RPMI8226 (cell line): ENCODE measurements at places on chromosomes 7 and 10.
A peak's percentile ranks its signal among the peaks of the same experiment; 100 is the strongest.

GRCh38 chr7:3033581-3033980 is 10.1 kb downstream of the CARD11 start:
- DNase-seq = peak; percentile 77

GRCh38 chr10:66714741-66715140 is 211.1 kb upstream of the LRRTM3 start:
- DNase-seq = no peak

GRCh38 chr7:2355705-2356008 is 1.0 kb downstream of the EIF3B start:
- DNase-seq = no peak

- DNase-seq = no peak
These were observed 116.5 kb upstream of the TNS3 start for GRCh38 chr7:47698386-47698785.

- no peak for DNase-seq
These were observed 14.6 kb downstream of the TMEM243 start for GRCh38 chr7:87204933-87205332.

DNA sequence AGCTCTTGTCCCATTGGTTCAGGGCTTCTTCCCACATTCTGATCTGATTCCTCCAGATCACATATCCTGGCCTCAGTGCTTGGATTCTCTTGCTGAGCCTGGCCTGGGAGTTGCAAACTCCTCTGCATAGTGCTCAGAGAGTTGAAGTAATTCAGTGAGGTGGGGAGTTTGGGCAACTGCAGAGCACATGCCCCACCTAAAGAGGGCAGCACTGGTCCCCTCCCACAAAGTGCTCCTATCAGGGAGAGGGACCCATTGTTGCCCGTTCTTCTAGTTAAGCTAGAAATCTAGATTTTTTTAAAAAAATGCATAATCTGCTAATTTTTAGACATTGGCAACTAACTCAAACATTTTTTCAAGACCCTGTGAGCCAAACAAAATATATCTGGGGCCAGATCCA is 45.1 kb downstream of the CHN2 start:
- DNase-seq = peak; percentile 21

- DNase-seq = no peak
These were observed 22.0 kb downstream of the LRRD1 start for GRCh38 chr7:92156990-92157389.

DNA sequence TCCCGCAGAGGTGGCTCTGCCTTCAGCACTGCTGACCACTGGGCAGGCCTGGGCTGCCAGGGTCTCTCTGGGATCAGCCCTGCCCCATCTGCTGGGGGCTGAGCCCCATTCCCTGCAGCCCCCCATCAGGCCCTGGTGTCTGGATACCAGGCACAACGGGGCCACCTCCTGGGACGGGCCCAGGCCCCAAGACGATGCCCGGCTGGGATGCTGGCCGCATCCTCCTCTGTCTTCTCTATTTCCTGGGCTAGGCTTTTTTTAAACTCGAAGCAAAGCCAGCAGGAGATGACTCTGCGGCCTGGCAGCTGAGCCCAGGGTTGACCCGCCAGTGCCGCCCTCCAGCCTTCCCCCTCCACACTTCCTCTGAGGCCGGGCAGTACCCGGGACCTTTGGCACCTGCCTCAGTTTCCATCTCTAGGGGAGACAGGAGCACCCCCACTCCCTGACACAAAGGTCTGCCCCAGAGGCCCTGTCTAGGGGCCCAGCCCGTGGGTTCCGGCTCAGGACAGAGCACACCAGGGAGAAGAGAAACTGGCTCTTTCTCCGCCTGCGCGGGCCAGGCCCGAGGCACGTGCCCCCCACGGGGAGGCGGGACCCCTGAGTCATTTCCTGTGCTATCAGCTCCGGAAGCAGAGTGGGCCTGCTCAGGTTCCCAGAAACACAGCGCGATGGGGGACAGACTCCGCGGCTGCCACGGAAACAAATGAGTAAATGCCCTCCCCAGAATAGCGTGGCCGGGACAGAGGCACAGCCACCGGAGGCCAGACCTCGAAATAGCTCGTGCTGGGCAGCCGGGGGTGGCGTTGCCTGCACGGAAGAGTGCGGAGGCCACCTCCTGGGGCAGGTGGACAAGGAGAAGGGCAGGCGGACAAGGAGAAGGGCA is 84.6 kb upstream of the PDGFA start:
- DNase-seq = no peak

DNA sequence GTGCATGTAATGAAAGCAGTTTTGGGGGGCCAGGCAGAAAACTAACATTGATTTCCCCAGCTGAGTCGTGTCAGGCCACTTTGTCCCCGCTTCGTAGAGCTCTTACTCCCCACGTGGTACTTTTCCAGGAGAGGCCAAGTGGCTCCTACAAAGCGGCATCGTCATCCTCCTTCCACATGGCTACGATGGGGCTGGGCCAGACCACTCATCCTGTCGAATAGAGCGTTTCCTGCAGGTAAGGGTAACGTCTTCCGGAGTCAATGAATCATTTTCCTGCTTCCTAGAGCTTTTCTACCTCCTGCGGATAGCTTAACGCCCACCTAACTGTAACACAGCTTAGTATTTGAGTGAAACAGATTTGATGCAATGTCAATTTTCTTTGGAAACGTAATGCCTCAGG is 21.7 kb upstream of the SEC61A2 start:
- no peak for DNase-seq

GRCh38 chr10:110510086-110510485 is 12.4 kb downstream of the DUSP5 start:
- DNase-seq = no peak

DNA sequence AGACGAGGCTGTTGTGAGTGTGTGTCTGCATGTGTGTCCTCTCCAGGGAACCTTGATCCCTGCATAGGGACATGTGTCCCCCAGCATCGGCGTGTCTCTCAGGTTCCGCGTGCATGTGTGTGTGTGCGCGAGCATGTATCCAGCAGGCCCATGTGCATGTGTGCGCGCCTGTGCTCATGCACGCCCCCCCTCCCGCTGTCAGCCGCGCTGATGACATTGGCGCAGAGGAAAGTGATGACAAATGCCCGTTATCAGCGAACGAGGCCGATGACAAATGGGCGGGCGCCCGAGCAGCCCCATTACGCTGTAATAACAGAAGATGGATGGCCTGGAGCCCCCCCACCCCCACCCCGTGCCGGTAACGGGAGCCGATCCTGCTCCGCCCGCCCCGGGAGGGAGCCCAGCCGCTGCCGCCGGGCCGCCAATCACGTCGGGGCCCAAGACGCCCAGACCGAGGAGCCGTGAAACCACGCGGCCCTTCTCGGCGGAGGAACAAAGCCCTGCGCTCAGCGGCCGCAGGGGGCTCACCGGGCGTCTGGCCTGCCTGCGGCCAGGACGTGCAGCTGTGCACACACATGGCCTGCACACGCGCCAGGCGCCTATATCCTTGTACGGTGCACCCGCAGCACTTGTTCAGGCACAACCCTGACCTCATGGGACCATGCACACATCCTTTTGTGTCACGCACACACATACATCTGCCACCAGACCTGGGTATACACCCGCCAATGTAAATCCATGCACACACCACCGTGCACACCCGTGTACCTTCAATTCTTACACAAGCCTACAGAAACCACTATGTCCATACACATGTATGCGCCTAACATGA is 21.5 kb downstream of the POLL start:
- DNase-seq = peak; percentile 47

DNA sequence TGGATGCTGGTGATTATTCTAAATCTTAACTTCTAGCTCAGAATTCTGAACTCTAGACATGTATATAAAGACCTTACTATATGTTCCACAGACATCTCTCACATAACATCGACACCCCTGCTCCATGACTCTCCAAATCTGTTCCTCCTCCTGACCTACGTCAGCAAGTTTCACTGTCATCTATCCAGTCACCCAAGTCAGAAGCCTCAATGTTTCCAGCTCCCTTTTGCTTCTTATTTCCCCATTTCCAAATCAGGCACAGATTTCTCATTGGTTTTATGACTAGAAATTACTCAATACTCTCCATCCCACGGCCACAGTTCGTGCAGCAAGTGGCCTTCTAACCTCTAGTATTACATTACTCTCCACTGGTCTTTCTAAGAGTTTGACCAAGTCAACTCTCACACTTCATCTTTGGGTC is 28.5 kb downstream of the EPC1 start:
- DNase-seq = no peak

GRCh38 chr7:155579565-155579964 is 33.2 kb upstream of the CNPY1 start:
- no peak for DNase-seq

GRCh38 chr10:110747609-110748464 is 103.7 kb downstream of the RBM20 start:
- DNase-seq = no peak

- DNase-seq = no peak
These were observed 75.0 kb upstream of the GPR22 start for GRCh38 chr7:107394831-107395230.

DNA sequence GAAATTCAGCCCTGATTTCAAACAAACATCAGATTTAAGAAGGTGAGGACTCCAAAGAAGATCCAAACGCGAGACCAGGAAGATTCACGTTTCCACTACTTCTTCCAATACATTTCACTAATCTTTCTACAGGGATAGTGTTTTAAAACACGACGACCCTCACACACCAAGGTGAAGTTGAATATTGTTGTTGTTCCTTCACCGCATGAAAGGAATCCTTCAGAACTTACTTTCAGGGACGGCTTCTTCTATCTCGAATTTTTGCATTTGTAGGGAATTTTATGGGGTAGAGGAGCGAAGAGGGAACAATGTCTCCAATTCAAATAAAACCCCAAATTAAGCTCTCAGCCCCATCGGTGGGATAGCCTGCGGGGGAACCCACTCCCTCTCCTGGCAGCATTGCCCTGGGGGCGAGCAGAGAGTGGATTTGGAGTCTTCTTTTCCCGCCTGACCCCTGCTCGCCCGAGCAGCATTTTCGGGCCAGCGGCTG is 1.5 kb upstream of the GATA3 start:
- DNase-seq = no peak

DNA sequence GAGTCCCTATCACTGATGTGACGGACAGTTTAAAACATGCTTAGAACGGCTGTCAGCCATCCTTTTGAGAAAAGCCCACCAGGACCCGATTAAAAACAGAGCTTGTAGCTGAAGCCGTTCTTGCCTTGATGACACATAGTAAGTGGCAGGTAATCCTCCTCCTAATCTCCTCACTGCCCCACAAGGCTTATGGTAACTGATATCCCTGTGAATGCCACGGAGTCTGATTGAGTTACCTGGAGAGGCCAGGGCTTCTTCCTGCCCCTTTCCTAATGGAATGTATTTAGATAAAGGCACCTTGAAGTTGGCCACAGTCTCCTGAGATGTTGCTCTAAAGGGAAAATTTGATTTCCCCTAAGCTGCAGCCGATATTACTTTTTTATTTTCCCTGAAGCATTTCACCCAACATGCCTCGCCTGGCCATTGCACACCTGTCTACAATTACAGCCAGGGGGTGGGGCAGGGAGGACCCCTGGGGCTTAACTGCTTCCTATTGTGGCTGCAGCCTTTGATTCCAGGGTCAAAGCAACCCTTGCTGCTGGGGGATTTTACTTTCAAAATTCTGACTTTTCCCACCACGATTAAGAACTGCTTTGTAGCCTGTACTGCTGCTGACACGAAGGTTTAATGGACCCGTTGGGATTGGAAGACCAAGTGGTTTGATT is 169.0 kb upstream of the GPR26 start:
- DNase-seq = no peak

- no peak for DNase-seq
These were observed 1.0 kb downstream of the TLL2 start for GRCh38 chr10:96512524-96513304.

GRCh38 chr7:157444011-157444842 is 107.4 kb downstream of the DNAJB6 start:
- no peak for DNase-seq

DNA sequence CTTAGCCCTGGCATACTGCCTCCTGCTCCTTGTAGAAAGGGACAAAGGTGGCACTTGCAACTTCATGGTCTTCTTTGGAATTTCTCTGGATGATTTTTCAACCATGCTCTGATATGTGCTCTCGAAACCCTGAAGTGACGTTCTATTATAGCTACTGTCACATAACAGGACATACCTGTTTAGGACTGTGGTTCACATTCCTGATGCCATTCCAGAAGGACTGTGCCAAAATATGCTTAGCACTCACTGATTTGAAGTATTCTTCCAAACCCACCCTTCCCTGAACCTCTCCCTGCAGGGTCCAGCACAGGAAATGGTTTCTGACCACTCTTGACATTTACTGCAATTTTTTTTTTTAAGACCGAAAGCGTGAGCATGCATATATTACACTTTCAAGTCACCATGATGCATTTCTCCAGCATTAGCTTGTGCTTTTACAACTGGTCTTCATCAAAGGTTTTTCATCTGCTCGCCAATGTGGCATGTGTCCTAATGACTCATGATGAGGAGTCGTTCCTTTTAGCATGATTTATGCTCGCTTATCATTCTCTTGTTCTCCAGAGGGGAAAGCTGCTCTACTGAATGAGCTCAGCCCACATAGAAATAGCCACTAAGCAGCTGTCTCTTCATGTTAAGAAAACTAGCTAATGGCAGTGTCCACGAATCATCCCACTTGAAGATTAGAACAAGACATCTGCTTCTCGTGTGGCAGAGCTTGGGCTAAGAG is 135.2 kb downstream of the ADAM12 start:
- DNase-seq = no peak

- DNase-seq = no peak
These were observed 30.9 kb upstream of the KMT2E start for GRCh38 chr7:104983076-104983577.

DNA sequence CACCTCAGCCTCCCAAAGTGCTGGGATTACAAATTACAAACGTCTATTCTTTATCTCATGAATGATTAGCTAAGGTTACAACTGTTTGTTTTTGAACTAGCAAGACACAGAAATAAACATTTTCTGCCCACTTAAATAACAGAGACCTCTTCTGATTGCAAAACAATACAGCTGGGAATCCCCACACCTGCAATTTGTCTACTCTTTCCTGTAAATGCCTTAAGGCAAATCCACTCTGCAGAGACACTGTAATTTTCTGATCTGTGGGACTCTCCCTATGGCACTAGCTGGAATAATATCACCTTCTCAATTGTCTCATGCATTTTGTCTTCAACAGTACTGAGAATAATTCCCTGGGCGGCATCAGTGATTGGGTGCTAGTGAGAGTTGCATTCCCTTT is 149.3 kb upstream of the FAM3C start:
- no peak for DNase-seq

- no peak for DNase-seq
These were observed 11.6 kb downstream of the MLXIPL start for GRCh38 chr7:73612598-73613269.

- DNase-seq = no peak
These were observed 9.5 kb downstream of the SEPHS1 start for GRCh38 chr10:13338390-13339110.

GRCh38 chr7:24877790-24878311 is 102.1 kb downstream of the OSBPL3 start:
- DNase-seq = peak; percentile 92

DNA sequence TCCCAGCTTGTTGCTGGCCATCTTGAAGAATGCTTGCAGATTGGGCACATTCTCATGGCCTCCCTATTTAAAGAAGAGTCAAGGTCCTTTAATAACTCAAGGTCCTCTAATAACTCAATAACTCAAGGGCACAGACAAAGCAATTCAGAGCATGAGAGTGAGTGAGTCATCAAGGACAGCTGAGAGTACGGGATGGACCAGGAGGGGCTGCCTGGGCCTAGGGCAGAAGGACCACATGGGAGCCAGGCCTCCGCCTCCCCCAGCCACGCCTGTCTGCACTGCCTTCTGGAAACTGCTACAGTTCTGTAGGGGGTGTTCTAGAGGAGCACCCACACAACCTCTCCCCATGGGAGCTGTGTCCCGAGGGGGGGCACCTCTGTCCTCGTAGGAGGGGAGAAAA is 48.9 kb downstream of the ZNF503 start:
- no peak for DNase-seq

GRCh38 chr10:31668326-31668725 is 260.3 kb downstream of the ARHGAP12 start:
- no peak for DNase-seq

GRCh38 chr10:130044067-130045061 is 66.3 kb downstream of the C10orf143 start:
- no peak for DNase-seq
